PC-3 (cell line): ENCODE measurements at places on chromosomes 7 and 10. TPM values are rescaled to one million over a fixed set of nuclear protein-coding genes. Genes with fewer than 3 reads are reported as not detected.

- DNase-seq, result no peak
These were observed 540.0 kb downstream of the KCNMA1 start for GRCh38 chr10:77097625-77098024.

- no peak for DNase-seq
These were observed 6.0 kb downstream of the OR6B1 start for GRCh38 chr7:144006029-144006691.

DNA sequence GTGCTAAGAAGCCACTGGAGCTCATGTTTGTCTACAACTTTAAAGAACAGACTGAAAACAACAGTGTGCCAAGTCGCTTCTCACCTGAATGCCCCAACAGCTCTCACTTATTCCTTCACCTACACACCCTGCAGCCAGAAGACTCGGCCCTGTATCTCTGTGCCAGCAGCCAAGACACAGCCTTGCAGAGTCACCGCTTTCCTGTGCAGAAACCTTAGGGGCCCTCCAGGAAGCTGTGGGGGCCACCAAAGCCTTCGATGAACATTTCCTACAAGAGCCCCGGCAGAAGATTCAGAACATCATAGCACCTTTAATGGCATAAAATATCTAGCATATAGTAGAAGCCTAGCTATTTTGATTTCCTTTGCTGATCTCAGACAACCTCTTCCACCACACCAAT lies 88.0 kb upstream of the PRSS58 start:
- no peak for DNase-seq

Gene DNAH11
- 1.6 and 5.2 TPM in 2 replicates for total RNA-seq

DNA sequence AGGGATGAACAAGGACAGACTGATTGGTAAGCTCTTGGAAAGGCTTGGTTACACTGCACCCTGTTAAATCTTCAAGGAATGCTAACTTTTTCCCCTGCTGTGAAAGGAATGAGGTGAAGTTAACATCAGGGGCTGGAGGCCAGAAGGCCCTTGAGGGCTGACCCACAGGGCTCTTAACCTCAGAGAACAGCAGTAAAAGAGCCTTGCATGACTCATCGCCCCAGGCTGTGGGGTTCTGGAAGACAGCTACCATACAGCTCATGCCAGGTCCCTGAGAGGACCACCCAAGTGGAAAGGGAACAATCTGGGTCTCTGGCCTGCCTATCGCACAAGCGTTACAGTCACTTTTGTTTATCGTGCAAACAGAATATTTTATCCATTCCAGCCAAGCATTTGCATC lies 54.4 kb downstream of the CYP2C9 start:
- peak; percentile 1 for DNase-seq

GRCh38 chr7:23230641-23231101 lies 15.9 kb upstream of the GPNMB start:
- no peak for DNase-seq

DNA sequence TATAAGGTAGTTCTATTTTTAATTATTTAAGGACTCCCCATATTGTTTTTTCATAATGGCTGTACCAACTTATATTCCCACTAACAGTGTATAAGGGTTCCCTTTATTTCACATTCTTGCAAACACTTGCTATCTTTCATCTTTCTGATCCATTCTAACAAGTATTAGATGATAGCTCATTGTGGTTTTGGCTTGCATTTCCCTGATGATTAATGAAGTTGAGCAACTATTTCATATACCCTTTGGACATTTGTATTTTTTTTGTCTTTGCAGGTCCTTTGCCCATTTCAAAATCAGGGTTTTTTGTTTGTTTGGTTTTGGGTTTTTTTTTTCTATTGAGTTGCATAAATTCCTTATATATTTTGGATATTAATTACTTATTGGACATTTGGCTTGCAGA lies 107.2 kb downstream of the EPC1 start:
- DNase-seq, result peak; percentile 83

Gene CTTNBP2
- 1.0 and 1.1 TPM in 2 replicates for total RNA-seq

DNA sequence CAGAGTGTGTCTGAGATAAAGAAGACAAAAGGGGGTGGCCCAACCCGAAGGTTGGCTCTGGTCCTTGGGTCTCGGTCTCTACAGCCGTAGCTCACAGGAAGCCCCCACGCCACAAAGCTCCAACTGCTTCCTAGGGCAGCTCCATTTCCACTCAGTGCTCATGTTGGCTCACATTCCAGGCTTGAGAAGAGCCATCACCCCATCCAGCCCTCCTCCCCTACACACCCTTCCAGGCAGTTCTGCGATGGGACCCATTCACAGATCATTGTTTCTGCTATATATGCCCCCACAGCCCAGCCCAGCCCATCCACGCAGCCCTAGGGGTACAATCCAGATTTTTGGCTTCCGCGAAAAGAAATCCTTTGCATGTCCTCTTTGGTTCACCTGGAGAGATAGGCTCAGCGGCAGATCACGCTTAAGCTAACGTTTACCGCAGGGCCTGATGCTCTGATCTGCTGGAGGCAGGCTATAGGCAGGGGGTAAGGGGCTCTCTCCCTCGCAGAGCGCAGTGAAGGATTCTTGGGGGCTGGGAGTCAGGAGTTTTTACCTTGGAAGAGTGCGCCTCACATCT lies 6.2 kb upstream of the HOXA11 start:
- peak; percentile 31 for DNase-seq
